ENCODE measurements at places on chromosomes 1 and 21. TPM values are rescaled to one million over a fixed set of nuclear protein-coding genes. Genes with fewer than 3 reads are reported as not detected.

Gene SPRR2G
- not detected for total RNA-seq

Gene C4BPA
- total RNA-seq = 0.52 TPM

Gene SDC3
- total RNA-seq = 8.2 TPM

Gene WDR4
- 30.5 TPM for total RNA-seq

Gene RBM11
- not detected for total RNA-seq

Gene HPCAL4
- 0.34 TPM for total RNA-seq

Gene S100A5
- 1.3 TPM for total RNA-seq

Gene LHX4
- 0.54 TPM for total RNA-seq

Gene NMNAT2
- 0.47 TPM for total RNA-seq

Gene CD48
- not detected for total RNA-seq

Gene VSIG8
- total RNA-seq = not detected

Gene VWA5B1
- total RNA-seq = not detected

Gene SNRPE
- total RNA-seq = 274 TPM

Gene RCAN1
- total RNA-seq = 16.1 TPM

Gene TDRD5
- total RNA-seq = 0.08 TPM

Gene PRDM16
- total RNA-seq = 0.09 TPM

Gene SMPDL3B
- 1.5 TPM for total RNA-seq

Gene C1orf167
- total RNA-seq = not detected

Gene MAP10
- 1.2 TPM for total RNA-seq

Gene NKAIN1
- total RNA-seq = 1.1 TPM

Gene PRDM2
- 9.2 TPM for total RNA-seq

Gene HSPA13
- 16.9 TPM for total RNA-seq

Gene SLC25A34
- total RNA-seq = not detected

Gene TMCO1
- 152 TPM for total RNA-seq

Gene OLFML3
- 4.1 TPM for total RNA-seq

Gene FAM20B
- total RNA-seq = 15.9 TPM

Gene ANKRD65
- total RNA-seq = not detected

Gene SRM
- total RNA-seq = 184 TPM
